ENCODE measurements at places on chromosomes 7 and 10. TPM values are rescaled to one million over a fixed set of nuclear protein-coding genes. Genes with fewer than 3 reads are reported as not detected.

Gene LRRC61
- total RNA-seq: 7.9 TPM

Gene ARHGEF35
- 1.5 TPM for total RNA-seq

Gene DNAJC12
- total RNA-seq: 4.1 TPM

Gene OR2A42
- not detected for total RNA-seq

Gene ANKIB1
- total RNA-seq: 37.8 TPM

Gene TMEM273
- 36.8 TPM for total RNA-seq

Gene SIRT1
- 28.3 TPM for total RNA-seq
